Hippocampal formation (tissue), 2 donors: ENCODE measurements at places on chromosomes 4 and X.

GRCh38 chrX:2299871-2300270 lies 200.9 kb downstream of the DHRSX start:
- DNase-seq: no peak

DNA sequence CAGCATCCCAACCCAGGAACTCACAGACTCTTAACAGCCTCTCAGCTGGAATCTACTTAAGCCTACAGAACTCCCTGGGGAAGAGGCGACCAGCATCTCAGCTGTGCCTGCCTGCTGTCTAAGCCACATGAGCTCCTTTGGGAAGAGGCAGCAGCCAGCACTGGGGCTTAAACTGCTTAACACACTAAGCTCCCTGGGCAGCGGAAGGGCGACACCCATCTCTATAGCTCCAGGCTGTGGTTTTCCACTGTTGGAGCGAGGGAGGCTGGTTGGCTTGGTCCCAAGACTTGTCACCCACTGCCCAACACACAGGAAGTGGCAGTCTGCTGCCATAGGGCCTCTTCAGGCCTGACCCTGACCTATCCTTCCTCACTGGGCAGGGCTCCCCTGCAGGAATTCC lies 1544.1 kb upstream of the ADGRL3 start:
- no peak for DNase-seq

- DNase-seq: no peak
Measured at GRCh38 chrX:110132450-110133114, 129.7 kb downstream of the TMEM164 start.

DNA sequence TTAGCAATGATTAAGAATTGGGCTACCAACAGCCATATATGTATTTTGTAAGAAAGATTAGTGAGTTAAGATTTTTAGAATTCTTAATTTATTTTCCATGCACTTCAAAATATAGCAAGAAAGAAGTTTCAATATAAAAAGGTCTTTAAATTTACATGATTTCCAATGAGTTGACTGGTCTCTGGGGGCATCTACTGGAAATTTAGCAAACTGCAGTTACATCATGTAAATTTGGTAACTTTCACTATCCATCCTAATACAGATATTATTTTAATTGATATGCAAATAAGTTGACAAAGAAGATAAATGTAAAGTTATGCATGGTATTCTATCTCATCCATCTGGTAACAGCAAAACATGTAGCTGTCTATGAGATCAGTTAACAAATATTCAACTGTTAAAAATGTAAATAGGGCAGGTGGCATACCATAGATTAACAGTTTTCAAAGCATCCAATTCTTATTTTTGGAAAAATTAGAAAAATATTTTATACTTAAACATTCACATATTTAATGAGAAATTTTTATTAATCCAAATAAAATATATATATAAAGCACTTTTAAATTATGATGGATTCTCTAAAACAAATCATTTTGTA lies 29.1 kb downstream of the TTC29 start:
- peak; percentile 55 for DNase-seq

- DNase-seq: no peak
Measured at GRCh38 chr4:159188646-159189045, 85.8 kb downstream of the RAPGEF2 start.

DNA sequence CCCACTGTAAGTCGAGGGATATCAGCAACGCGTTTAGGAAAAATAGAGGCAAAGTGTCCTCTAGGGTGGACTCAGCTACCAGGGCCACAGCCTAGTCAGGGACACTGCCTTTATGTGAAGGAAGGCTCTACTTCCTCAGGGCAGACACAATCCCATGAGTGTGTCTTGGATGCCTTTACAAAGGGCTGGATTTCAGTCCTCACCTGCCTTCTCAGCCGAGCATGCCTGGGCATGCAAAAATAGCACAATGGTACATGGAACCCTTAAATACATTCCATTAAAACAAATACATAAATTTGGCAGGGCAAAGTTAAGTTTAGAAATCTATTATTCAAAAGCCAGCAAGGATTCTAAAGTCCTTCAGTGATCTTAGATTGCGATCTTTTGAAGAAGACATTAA lies 51.1 kb downstream of the DMD start:
- DNase-seq: no peak

- DNase-seq: no peak
Measured at GRCh38 chr4:76879731-76880364, 18.1 kb downstream of the SOWAHB start.

- no peak for DNase-seq
Measured at GRCh38 chr4:4558881-4559280, 17.0 kb upstream of the STX18 start.
